ENCODE measurements at places on chromosomes 1 and 21.

- peak; percentile 37 for DNase-seq
Observed at GRCh38 chr1:209755926-209756614, at the start of gene TRAF3IP3. Gene TRAF3IP3 (plus strand): TSS chr1:209756053. CDS start chr1:209760040, 3,987 bp downstream.

- DNase-seq = no peak
Observed at GRCh38 chr1:19630720-19631395, 13.3 kb upstream of the NBL1 start.

DNA sequence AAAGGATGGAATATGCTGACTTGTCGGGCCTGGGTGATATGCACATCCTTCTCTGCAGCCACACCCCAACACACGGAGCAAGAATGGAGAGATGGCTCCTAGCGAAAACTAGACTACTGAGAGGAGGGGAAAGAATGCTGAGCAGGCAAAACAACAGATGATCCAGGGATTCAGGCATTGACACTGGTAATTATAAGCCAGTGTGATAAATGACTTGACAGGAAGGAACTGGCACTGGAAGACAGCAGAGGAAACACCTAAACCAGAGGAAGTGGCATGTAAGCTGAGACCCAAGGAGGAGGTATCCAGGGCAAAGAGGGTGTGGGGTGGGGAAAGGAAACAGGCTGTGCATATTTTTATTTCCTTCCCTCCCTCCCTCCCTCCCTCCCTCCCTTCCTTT lies 31.7 kb upstream of the KHDRBS1 start:
- no peak for DNase-seq

GRCh38 chr1:109805486-109806165 lies 41.9 kb upstream of the EPS8L3 start:
- no peak for DNase-seq

DNA sequence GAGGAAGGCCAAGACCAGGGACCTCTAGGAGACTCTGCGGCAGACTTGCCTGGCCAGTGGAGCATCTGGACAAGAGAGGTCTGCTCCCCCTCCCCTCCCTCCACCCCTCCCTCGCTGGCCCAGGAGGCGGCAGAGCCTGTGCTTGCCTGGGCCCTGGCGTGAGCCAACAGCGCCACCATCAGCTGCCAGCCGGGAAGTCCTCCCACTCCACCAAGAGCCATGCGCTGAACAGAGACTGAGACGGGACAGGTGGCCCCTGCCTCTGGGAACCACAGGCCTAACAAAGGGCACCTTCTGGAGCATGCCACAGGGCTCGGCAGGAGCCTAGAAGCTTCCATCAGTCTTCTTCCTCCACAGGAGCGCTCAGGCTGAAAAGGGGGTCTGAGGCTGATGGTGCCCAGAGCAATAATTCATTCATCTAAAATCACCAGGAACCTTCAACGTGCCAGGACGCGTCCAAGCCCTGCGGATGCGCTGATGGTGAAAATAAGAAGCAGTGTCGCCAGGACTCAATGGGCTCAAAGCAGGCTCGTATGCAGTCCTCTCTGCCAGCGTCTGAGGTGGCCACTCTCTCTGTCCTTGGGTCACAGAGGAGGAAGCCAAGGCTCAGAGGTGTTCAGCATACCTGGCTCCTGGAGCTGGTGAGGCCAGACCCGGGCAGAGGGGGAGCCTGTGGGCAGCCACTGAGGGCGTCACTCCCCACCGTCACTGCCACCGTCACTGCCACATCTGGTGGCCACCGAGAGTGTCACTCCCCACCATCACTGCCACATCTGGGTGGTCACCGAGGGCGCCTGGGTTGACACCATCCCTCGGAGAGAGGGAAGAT lies 161.2 kb downstream of the NPHP4 start:
- DNase-seq = no peak

DNA sequence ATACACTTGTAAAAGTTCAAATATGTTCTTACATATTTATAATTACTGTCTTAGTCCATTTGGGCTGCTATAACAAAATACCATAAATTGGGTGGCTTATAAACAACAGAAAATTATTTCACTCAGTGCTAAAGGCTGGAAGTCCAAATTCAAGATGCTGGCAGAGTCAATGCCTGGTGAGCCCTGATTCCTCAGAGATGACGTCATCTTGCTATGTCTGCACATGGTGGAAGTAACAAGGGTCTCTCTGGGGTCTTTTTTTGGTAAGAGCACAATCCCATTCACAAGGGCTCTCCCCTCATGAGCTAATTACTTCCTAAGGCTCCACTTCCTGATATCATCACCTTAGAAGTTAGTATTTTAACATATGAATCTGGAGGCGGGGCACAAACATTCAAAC lies 108.0 kb upstream of the DUSP10 start:
- DNase-seq = no peak

- DNase-seq = no peak
Observed at GRCh38 chr1:211013346-211014240, 120.4 kb downstream of the KCNH1 start.

DNA sequence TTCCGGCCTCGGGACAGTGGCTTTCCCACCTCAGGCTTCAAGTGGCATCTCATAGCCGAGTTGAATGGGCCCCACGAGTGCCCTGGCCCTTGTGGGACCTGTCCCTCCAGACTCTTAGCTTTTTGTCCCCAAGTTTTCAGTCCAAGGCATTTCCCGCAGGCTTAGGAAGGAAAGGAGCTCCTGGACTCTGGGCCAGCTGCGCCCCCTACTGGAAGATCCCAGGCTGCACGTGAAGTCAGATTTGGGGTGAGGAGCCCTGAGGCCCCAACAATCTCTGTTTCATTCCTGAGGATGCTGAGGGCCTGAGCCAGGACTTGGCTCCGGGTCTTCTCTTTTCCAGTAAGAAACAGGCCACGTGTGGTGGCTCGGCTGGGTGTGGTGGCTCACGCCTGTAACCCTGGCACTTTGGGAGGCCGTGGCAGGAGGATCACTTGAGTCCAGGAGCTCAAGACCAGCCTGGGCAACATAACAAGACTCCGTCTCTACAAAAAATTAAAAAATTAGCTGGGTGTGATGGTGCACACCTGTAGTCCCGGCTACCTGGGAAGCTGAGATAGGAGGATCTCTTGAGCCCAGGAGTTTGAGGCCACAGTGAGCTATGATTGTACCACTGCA lies 67.4 kb downstream of the ARHGEF10L start:
- DNase-seq = no peak

DNA sequence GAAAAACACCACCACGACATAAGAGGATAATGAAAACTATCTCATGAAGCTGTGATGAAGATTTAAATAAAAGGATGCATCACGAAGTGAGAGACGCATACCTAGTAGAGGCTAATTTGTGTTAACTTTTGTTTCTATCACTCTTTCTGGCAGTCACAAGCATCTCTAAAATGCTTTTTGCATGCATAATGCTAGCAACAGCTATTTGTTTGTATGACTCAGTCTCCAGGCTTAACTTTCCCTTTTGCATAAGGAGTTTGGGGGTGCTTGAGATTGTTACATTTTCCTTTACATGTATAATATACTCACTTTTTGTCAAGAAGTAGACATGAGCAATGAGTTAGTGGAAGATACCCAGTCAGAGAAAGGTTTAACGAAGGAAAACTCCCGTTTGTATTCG lies 385.4 kb downstream of the DISC1 start:
- DNase-seq = no peak

DNA sequence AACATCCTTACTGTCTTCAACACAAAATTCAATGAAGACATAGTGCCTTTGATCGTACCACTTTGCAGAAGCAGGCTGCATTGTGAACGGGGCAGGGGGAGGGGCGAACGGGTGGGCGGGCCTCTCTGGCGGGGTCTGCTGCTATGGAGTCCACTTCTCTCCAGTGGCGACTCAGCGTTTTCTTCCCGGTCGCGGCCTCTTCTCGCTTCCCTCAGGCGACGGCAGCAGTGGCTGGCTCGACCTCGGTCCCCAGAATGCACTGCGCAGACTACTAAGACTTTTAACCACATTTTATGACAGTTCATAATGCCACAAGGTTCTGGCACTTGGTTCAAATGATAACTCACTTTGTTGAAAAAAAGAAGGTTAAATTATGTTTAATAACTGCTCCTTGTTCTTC lies 21.2 kb downstream of the GBP2 start:
- DNase-seq = no peak

DNA sequence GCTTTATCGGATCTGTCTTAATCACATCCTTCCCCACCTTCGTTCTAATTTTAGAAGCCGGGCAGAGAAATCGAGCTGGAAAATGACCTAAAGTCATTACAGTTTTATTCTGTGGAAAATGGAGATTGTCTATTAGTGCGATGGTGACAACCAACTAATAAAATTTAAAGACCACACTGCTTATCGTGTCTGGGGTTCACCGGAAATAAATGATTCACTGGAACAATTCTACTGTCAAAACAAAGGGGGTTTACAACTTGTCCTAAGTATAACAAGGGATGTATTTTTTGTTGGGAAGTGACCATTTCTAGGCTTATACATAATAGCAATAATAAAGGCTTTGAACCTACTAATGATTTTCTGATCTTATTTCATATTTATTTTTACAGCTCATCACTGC lies 55.6 kb downstream of the B3GALNT2 start:
- no peak for DNase-seq

DNA sequence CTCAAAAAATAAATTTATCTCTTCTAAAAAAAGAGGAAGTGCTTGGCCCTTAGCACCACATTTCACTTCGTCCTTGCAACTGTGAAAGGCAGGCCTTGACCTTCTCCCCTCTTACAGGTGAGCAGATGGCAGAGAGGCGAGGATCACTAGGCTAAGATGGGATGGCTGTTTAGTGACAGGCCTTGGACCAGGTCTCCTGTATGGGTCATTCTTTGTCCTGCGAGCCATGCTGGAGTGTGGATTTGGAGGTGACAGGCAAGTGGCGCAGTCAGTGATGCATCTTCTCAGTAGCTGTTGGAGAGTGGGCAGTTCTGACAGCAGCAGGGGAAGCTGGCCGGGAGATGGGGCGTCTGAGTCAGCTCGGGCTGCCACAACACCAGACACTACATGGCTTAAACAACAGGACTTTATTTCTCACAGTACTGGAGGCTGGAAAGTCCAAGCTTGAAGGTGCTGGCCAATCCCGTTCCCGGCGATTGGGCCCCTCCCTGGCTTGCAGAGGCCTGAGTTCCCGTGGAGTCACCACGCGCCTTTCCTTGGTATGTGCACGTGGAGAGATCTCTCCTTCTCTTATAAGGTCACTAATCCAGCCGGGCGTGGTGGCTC lies 16.5 kb downstream of the SLC27A3 start:
- no peak for DNase-seq

GRCh38 chr1:69987881-69988280 lies 217.5 kb downstream of the LRRC40 start:
- no peak for DNase-seq

- no peak for DNase-seq
Observed at GRCh38 chr21:45341261-45341660, 53.6 kb upstream of the POFUT2 start.

DNA sequence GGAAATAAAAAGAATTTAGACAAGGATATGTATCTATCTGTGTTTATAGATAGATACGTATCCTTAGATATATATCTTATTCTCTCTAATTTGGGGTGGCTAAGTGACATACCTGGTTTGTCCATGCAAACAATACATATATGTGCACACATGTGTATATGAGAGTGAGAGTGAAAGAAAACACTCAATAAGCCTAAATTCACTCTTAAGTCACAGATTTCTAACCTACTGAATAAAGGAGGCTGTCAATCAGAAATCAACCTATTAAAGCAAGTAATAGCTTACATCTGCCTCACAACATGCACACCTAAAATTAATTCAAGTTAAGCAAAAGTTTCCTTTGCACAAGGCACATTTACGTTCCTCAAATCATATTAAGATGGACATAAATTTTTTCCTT lies 106.9 kb upstream of the LBR start:
- no peak for DNase-seq

- no peak for DNase-seq
Observed at GRCh38 chr1:224498574-224499170, 64.1 kb upstream of the WDR26 start.

DNA sequence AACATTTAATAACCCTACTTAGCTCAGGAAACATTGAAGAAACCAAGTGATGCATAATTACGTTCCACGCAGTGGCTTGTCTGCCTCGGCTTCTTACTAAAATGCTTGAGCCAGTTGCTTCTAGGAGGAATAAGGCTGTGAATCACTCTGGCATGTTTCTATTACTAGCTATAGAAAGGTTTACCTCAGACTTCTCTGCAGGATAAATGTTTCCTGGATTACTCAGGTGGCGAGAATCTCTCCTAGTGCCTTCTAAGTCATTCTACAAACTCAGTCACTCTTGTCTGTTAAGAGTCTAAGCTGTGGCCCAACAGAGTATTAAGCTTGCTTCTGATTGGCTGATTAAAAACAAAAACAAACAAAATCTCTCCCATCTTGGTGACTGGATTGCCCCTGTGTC lies 92.0 kb upstream of the RALGPS2 start:
- DNase-seq = no peak

DNA sequence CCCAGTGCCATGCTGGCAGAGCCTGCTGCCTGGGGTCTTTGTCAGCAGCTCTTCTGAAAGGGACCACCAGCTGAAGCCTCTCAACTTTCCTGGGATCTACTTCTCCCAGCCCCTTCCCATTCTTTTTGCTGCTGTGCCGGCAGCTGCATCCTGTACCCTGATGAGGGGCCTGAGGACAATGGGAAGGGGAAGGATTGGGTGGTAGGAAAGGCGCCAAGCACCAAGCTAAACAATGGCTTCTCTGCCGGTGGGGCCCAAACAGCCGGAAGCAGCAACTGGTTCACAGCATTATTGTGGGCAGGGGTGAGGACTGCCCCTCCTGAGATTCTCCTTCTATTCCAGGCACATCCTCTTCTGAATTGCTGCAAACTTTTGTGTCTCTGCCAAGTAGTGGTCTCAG lies 5.0 kb upstream of the EFCAB14 start:
- no peak for DNase-seq

GRCh38 chr1:7508052-7508933 lies 262.8 kb upstream of the VAMP3 start:
- DNase-seq = no peak

DNA sequence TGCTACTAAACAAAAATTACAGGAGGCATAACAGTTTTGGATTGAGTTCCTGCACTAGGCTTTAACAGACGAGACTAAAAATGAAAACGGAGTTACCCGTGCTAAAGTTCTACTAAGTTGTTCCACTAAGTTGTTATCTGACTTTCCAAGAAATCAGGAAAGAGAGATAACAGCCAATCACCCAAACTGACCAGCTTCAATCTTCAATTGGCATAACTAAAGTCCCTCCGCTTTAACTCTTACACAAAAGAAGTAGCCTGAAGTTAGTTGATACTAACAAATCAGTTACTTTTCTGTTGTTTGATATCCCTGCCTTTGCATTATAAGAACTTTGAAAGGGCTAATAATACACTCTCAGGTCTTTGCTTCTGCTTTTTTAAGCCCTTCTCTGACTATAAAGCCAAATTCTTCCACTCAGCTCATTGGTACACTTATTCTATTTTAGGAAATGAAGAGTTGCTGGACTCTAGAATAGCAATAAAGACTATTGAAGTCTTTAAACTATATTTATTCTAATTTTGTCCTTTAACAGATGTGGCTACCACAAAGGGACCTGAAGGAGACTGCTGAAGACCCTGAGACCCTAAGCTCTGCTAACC lies 61.3 kb downstream of the TESK2 start:
- DNase-seq = no peak

GRCh38 chr1:228403231-228403631 lies 3.4 kb downstream of the TRIM11 start:
- no peak for DNase-seq

GRCh38 chr1:236836157-236836556 lies 41.1 kb downstream of the MTR start:
- DNase-seq = no peak

- DNase-seq = no peak
Observed at GRCh38 chr1:174023440-174023839, 1.3 kb upstream of the RC3H1 start.

Data from stimulated activated CD8-positive, alpha-beta memory T cell treated with anti-CD3 and anti-CD28 coated beads, Interleukin-4, amount 100 ng/mL, for 4 hours (primary cell).